ENCODE measurements at places on chromosomes 13 and 19.

DNA sequence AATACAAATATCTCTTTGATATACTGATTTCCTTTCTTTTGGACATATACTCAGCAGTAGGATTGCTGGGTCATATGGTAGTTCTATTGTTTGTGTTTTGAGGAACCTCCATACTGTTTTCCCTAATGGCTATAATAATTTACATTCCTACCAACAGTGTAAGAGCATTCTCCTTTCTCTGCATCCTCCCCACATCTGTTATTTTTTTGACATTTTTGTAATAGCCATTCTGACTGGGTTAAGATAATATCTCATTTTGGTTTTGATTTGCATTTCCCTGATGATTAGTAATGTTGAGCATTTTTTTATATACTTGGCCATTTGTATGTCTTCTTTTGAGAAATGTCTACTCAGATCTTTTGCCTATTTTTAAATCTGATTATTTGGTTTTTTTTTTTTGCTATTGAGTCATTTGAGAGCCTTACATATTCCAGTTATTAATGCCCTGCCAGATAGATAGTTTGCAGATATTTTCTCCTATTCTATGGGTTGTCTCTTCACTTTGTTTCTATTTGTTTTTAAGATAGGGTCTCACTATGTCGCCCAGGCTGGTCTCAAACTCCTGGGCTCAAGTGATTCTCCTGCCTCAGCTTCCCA lies 95.7 kb downstream of the FNDC3A start:
- no peak for DNase-seq

DNA sequence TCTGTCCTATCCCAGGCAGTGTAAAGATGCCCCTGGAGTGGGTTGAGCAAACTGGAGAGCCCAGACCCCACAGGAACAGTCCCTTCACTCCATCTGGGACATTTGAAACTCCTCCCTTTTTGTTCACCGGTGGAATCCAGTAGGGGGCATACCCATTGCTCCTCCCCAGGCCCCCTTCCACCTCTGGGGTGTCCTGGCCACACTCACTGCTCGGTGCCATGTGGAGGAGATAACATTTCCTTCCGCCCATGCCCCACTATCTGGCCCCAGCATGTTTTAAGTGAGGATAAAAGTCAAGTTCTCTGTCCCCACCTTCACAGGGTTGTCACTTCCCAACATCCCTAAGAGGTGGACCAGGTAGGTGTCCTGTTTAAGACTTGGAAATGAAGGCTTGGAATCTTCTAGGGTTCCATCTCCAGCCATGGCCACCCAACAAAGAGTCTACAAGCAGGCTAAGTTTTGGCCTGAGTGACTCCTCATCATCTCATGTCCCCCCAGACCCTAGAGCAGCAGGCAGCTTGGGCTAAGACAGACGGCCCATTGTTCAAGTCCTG lies 9.3 kb downstream of the ZNF526 start:
- no peak for DNase-seq

DNA sequence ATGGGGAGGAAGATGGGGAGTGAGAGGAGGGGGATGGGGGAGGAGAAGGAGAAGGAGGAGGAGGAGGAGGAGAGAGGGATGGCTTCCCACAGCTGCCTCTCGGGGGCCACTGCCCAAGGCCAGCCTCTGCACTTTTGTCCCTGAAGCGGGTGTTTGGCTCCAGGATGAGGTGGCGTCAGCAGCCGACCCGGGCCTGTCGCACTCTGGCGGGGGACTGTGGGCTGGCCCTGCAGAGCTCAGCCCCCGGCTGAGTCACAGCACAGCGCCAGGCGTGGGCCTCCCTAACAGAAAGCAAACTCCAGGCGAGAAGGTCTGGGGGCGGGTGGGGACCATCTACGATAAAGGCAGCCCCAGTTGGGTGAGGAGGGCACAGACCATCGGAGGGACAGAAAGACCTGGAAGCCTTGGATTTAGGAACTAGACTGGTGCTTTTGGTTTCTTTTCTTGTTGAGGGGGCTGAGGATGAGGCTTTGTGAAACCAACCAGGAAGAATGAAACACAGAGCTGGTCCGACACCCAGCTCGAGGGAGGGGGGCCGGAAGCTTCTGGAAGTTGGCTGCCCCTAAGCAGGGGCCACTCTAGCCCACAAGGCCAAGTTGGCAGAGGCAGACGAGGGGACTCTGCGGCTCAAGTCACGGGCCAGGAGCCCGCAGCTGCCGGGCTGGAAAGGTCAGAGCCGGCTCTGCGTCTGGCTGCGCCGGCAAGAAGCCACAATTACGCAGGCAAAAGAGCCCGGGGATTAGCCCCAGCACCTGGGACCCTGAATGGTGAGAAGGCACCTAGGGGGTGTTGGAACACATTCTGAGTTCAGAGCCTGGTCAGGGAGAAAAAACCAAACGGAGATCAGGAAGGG lies 18.2 kb downstream of the LSM4 start:
- DNase-seq, result peak; percentile 94

DNA sequence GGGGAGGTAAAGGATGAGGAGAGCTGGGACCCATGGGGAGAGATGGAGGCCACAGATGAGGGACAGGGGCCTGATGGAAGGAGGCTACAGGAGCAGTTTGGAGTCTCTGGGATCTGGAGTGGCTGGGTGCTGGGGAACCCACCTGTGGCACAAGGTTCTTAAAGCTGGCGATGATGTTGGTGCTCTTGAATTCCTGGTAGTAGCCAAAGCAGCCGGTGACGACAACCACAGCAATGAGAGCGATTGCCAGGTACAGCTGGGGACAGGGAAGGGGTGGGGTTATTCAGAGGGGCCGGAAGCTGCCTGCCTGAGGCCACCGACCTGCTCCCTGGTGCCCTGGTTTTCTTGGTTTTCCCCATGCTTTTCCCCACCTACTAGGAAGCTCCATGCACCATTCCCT lies 2.8 kb downstream of the ATP4A start:
- no peak for DNase-seq

GRCh38 chr19:40923934-40924391 lies 41.9 kb upstream of the CYP2A7 start:
- no peak for DNase-seq

DNA sequence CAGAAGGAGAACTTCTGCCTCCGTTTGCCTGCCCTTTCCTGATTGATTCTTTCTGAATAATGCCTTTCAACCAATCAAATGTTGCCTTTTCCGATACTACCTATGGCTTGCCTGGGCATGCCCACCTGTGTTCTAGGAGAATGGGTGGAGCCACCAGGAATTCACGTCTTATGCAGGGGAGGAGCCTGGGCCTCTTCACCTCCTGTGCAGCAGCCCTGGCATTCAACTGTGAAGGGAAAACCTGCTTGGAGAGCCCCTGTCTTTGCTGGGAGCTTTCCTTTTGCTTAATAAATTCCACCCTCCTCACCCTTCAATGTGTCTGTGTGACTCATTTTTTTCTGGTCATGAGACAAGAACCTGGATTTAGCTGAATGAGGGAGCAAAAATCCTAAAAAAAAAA lies 730.7 kb downstream of the UQCRFS1 start:
- DNase-seq, result no peak

- no peak for DNase-seq
These were observed 27.5 kb downstream of the MICU2 start for GRCh38 chr13:21576426-21576825.

GRCh38 chr19:38213469-38213868 lies 10.6 kb downstream of the DPF1 start:
- no peak for DNase-seq

GRCh38 chr13:29453617-29454011 lies 141.9 kb downstream of the SLC7A1 start:
- no peak for DNase-seq

DNA sequence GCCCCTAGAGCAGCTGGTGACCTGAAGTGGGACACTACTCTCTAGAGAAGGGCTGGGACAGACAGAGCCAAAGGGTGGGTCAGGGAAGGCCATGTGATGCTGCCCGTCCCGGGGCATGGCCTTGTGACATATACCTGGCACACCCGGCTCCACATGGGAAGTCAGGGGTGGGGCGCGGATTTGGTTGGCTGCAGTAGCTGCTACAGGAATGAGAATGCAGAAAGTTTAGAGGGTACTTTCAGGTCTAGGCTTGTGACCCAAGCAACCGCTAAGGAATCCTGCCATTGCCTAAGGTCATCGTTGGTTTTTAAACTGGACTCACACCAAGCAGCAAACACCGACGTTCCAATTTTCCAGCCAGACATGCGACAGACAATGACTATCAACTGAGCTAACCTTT lies 25.9 kb downstream of the RCBTB2 start:
- no peak for DNase-seq

GRCh38 chr13:35600137-35600536 lies 123.6 kb upstream of the MAB21L1 start:
- no peak for DNase-seq

DNA sequence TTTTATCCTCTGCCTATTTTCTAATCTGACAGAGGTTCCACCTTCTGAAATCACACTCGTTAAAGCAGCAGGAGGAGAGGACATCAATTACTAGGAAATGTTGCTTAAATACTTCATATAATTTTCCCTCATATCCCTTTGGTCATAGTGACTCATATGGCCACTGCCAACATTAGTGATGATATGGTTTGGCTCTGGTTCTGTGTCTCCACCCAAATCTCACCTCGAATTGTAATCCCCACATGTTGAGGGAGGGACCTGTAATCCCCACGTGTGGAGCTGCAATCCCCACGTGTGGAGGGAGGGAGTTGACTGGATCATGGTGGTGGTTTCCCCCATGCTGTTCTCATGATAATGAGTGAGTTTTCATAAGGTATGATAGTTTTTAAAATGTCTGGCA lies 618.4 kb upstream of the SLITRK5 start:
- no peak for DNase-seq

GRCh38 chr13:113118261-113119021 lies 4.2 kb upstream of the F10 start:
- DNase-seq, result no peak

DNA sequence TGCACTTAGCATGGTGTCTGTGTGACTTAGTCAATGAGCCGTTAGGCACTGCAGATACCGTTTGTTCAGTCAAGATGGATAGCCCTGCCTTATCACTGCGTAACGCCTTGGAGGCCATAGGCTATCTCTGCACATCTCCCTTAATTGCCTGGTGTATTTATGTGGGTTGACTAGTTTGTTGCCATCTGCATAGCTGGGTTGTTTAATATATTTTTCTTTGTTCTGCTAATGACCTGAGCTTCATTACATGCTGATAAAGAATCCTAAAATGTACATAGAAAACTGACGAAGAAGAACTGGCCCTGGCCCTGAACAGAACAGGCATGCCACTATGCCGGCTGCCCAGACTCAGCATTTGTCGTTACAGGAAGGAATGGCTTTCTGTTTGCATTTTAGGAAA lies 297.8 kb downstream of the SHISA2 start:
- no peak for DNase-seq

DNA sequence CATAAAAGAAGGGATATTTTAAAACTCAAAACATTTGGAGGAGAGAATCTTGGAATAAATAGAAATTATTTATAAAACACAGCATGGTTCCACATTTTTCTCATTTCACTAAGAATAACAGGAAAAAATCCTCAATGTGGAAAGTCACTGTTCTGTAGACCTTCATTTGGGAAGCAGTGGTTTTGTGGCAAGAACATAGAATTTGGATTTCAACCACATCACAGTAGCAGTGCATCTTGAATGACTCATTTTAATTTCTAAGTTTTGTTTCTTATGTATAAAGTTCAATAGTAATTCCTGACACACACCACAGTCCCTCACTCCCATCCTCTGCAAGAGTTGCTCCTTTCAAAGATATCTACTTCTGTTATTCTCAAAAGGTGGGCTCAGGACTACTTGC lies 264.0 kb downstream of the ENOX1 start:
- no peak for DNase-seq

- no peak for DNase-seq
These were observed at the start of gene PPM1N for GRCh38 chr19:45498411-45499195. Gene PPM1N, plus strand, starts transcription at chr19:45498443. Its CDS starts 30 bp downstream, at chr19:45498473.

DNA sequence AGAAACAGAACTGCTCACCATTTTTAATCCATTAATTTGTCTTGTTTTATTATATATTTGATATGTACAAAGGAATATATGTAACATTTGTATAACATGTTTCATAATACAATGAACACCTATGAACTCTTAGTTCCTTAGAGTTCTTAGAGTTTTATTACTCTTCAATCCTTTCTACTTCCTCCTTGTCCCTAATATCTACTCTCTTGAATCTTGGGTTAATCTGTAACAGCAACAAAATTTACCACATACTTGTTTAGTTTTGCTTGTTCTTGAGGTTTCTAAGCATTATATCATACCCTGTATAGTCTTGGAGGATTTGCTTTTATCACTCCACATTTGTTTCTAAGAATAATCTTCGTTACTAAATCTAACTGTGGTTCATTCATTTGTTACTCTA lies 151.4 kb downstream of the PDS5B start:
- no peak for DNase-seq

GRCh38 chr19:43638214-43638994 lies 1.2 kb downstream of the CADM4 start:
- no peak for DNase-seq

- DNase-seq, result peak; percentile 78
These were observed 14.8 kb downstream of the FPR3 start for GRCh38 chr19:51809787-51810186.

DNA sequence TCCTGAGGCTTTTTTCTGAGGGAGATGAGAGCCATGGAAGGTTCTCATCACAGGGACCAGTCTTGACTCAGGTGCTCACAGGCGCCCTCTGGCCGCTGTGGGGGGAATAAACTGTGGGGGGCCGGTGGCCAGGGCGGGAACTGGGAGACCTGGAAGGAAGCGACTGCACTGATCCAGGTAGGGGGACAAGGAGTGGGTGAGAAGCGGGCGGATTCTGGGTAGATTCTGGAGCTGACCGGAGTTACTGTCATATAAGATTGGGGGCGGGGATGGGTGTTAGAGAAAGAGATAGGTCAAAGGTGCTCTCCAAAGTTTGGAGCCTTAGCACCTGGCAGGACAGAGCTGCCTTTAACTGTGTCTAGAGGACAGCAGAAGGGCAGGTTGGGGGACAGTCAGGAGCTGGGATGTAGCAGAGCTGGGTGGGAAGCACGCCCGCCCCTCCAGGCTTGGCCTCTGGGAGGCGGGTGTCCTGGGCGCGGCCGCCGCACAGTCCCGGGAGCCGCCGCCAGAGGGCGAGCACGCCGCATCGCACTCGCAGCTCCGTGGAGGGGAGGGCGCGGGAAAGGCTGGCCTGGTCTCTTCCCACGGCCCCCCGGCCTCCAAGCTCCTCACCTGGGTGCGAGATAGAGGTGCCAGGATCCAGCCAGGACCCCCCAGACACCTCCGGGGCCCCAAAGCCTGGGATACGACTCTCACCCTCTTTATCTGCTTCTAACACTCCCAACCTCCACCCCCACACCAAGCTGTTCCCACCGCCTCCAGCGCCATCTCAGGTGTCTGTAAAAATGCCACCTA lies 4.2 kb upstream of the DAND5 start:
- peak; percentile 77 for DNase-seq

GRCh38 chr13:30510811-30511371 lies 45.2 kb upstream of the HMGB1 start:
- DNase-seq, result no peak

DNA sequence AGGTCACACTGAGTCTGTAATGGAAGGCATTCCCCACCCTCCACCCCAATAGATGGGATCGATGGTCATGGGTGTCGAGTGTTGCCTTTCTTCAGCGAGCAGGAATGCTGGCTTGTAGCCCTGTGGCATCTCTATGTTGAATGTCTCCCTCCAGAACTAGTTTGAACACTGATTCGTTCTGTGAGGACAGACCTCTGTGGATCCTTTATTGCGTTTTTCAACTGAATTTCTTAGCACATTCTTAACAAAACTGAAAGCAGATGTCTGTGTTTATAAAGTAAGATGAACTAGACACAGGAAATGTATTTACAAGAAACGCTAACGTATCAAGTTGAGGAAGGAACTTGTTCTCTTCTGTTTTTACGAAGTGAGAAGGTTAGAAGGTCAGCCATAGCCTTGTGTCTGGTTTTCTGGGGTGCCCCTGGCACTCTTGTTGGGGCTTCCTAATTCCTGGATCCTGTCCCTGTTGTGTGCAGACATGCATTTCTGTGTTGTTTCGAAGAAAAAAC lies 36.8 kb upstream of the TM9SF2 start:
- no peak for DNase-seq

- DNase-seq, result no peak
These were observed 2.5 kb downstream of the ZNF556 start for GRCh38 chr19:2869618-2870017.

Measured in right atrium auricular region (tissue), 2 donors.